Activated CD4-positive, alpha-beta T cell treated with anti-CD3 and anti-CD28 coated beads for 36 hours (primary cell): ENCODE measurements at places on chromosomes 5 and 9. TPM values are rescaled to one million over a fixed set of nuclear protein-coding genes. Genes with fewer than 3 reads are reported as not detected.

Gene LARP1
- total RNA-seq, result 225 TPM

Gene ZNF618
- 0.11 TPM for total RNA-seq

Gene KCTD16
- total RNA-seq, result 0.25 TPM

Gene RNF208
- 7.1 TPM for total RNA-seq

Gene FAM151B
- 0.63 TPM for total RNA-seq

Gene FAM78A
- 52.3 TPM for total RNA-seq

Gene GPRIN1
- 3.8 TPM for total RNA-seq

Gene BTF3
- 1,030 TPM for total RNA-seq
